Stimulated activated CD8-positive, alpha-beta memory T cell treated with anti-CD3 and anti-CD28 coated beads, Interleukin-4, amount 100 ng/mL, for 4 hours (primary cell): ENCODE measurements at places on chromosomes 16 and 17.

DNA sequence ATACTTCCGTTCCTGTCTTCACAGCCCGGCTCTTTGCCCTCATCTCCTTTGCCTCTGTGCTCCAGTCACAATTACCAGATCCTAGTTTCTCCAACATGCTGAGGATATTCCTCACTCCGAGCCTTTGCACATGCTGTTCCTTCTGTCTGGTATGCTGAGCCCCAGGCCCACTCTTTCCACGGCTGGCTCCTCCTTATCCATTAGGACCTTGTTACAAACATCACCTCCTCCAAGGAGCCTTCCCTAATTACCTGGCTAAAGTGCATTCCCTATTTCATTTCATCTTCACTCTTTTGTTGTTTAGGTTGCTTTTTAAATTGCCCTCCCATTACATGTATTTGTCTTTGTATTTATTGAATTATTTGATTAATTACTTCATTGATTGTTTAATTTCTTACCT lies 14.9 kb upstream of the ADGRG1 start:
- DNase-seq, result no peak

GRCh38 chr16:85065099-85065498 lies 37.5 kb downstream of the KIAA0513 start:
- no peak for DNase-seq

DNA sequence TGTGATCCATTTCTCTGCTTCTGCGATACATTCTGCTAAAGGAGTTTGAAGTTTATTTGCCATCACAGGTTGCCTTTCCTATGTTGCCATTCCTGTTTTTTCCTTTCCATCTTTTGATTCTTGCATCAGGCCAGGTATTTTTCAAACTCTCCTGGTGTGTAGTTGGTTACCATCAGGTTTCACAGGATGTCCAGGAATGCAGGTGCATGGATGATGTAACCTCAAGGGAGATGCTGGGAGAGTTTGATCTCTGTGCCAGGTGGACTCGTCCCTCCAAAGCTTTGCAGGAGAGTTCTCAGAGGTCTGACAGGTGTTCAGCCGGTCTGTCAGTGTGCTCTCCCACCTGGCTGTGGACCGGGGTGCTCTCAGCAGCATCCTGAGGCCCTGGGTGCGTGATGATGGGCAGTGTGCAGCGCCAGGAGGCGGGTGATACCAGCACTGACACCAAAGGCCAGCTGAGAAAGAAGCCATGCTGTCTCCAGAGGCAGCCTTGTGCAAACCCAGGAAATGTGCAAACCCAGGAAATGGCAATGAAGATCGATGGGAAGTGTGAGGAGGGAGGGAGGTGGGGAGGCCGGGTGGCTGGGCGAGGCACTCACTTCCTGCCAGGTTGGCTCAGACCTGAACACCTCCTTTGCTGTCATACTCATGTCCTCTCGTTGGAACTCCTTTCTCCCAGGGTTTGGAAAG lies 1.7 kb downstream of the ATP2C2 start:
- DNase-seq, result no peak

- no peak for DNase-seq
Measured at GRCh38 chr17:79154951-79155585, 80.4 kb downstream of the ENGASE start.

DNA sequence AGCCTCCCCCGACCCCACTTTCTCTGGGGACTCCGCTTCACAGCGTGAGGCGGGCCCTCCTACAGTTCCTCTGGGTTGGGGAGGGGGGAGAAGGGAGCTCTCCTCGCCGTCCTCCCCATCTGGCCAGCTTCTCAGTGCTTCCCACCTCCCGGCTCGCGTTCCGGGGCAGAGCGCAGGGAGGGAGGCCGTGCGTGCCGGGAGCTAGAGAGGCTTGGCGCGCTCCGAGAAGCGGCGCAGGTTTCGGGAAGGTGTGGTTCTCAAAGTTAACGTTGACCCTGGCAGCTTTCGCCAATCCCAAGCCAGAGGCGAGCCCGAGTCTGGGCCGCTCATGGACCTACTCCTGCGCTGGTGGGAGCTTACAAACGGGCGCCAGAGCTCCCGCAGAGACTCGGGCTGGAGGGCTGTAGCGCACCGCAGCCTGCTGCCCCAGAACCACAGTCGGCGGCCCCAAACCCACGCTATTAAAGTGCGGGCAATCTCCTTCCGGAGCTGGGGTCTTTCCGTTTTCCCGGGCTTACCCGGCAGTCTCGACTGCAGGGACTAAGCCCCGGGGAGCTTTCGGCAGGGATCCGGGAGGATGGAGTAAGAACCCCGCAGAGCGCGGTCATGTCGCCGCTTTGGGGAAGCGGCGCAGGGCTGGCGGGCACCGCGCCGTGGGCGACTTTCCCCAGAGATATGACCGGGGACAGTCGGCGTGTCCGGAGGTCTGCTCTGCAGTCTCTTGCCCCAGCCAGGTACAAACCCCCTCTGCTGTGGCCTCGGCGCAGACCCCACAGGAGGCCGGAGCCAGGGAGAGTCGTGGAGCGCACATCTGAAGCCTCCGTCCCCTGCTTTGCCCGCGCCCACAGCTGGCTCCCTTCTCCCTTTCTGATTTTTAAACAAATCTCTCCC lies 787 bp downstream of the CDH11 start:
- DNase-seq, result no peak

DNA sequence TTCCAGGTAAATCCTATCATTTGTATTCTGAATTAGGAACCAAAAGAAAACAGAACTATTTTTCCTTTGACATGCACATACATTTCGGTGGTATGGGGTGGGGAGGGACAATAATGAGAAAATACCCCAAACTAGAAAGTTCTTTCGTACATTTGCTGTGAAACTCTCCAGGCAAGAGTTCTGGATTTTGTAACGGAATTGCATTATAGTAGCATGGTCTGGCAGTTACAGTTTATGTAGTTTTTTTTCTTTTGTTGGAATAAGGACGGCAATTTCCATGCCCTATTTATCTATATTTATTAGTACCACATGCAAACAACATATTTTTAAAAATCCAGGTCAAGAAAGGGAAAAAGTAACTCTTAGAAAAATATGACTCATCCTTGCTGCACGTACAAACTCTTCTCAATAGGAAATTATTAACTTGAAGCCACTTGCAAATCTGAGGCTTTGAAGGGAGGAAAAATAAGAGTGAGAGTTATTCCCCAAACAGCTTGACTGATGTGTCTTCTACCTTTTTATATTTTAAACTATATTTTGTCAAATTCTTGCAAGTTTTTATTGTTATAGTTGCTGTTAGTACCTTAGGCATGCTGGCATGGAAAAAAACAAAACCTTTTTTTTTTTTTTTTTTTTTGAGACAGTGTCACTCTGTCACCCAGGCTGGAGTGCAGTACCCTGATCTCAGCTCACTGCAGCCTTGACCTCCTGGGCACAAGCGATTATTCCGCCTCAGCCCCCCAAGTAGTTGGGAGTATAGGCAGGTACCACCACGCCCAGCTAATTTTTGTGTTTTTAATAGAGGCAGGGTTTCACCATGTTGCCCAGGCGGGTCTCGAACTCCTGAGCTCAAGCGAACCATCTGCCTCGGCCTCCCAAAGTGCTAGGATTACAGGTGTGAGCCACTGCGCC lies 69.3 kb downstream of the WWP2 start:
- no peak for DNase-seq

DNA sequence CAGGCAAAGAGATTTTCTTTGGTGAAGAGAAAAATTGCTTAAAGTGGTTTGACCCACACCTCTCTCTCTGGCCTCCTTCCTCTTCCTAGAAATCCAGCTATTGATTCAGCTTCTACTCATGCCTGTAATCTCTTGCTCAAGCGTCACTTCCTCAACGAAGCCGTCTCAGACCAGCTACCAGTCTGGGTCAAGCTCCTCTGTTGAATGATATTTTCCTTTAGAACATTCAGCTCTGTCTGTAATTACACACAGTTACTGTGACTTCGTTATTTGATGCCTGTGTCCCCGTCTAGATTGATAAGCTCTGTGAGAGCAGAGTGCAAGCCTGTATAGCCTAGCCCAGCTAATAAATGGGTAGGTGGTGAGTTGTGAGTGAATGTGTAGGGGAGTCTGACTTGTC lies 168.5 kb downstream of the GRIN2A start:
- DNase-seq, result no peak

DNA sequence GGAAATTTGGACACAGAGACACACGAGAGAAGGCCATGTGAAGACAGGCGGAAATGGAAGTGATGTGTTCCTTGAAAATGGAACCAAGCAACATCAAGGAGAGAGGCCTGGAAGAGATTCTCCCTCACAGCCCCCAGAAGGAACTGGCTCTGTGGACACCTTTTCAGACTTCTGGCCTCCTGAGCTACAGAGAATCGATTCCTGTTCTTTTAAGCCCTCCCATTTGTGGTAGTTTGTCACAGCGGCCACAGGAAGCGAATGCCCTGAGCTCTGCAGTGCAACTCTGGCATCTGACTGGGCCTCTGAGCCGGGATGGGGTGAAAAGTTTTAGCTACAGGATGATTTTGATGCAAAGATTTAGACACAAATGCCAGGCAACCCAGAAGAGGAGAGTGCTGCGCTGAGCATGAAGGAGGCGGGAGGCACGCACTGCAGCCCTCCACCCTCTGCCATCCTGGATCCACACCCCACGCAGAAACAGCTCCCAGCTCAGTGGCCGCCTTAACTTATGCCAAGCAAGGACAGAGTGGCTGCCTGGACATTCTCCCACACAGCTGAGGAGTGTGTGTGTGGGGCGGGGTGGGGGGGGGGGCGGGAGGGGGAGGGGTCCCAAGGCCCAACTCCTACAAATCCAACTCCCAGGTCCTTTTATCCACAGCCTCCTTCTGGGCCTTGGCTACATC lies 2.2 kb downstream of the TIMP2 start:
- DNase-seq, result no peak

DNA sequence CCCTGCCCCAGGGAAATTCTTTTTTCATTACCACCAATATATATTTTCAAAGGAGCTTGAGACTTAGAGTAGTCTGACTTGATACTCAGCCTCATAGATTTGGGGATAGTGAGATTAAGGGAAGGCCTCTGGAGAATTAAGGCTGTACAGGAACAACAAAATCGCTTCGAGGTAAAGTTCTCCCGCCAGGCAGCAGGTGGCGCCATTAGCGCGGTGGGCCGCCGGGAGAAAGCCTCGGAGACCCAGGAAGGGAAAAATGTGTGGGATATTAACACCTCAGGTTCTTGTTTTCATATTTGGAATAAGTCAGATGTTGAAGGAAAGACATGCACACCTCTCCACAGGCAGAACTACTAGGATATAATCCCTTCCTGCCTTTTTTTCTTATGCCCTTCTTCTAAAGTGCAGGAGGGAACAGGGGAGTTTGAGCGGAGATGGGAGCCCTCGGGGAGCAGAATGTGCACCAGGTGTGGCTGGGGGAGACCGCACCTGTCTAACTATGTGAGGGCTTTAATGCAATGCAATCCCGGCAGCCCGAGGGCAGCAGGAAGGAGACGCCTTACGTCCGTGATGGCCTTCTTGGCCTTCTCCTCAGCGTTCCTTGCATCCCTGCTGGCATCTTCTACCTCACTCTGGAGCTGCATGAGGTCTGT lies 25.9 kb downstream of the MYH3 start:
- DNase-seq, result no peak

DNA sequence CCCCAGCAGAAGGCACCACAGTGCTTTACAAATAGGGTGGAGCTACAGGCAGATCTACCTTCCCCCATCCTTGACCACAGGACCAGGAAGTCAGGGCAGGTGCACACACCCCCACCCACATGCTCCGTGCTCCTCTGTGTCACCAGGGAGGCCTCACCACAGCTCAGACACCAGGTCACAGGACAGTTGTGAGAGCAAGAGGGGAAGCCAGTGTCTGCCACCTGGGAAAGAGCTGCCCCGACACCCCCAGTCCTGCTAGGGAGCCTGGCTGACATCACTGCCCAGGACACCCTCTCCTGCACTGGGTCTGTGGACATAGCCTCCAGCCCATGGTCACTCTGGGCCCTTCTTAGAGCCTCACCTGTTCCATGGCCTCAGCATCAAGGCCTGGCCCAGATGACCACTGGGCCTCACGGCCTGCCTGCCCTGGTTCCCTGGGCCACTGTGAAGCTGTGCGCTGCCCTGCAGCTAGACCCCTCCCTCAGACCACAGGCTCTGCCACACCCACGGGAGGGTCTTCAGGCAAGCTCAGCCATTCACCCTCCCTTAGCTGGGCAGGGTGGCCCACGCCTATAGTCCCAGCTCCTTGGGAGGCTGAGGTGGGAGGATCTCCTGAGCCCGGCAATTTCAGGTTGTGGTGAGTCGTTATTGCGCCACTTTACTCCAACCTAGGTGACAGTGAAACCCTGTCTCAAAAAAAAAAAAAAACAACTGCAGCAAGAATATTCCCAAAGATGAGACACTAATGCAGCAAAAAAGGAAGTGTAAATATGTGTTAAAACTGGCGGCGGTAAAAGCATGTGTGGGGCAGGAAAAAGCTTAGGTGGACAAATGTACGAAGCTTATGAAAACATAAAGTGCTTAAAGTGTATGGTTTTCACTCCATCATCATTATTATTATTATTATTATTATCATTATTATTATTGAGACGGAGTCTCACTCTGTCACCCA lies 14.2 kb downstream of the POLR3K start:
- DNase-seq, result no peak

DNA sequence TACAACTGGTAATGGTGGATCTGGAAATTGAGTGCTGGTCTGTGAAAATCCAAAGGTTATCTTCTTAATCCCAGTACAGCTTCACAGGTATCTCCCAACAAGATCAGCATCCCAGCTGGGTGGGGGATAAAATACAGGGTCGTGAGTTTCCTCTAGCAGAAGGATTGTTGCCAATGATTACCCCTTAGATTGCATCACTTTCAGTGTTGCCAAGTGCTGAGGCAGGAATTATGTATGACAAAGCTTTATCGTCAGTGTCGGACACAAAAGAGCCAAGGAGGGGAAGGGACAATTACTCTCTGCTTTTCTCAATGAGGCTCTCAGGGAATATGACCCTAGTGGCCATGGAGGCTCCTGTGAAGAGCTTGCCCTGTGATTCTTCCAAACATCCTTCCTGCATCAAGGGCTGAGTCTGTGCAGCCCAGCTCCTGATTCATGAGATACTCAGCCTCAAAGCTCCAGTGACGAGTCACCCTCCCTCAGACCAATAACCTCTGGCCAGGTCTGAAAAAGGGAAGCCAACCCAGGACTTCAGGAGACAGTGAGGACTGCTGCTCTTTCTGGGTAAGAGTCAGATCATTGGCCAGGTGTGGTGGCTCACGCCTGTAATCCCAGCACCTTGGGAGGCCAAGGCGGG lies 15.0 kb downstream of the OR1F1 start:
- DNase-seq, result no peak

DNA sequence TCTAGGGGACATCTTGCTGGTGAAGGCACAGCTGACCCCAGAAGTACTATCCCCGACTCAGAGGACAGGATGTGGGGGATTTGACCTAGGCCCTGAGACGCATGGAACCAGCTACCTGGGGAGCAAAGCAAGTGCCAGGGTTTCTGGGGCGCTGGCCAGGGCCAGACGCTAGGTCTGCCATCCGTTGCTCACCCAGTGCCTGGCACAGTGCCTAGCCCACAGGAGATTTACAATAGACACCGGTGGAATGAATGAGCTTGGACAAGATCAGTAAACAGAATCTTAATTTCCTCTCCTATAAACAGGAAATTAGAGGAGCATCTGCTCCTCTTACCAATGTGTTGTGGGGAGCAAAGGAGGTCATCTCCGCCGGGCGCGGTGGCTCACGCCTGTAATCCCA lies 5.0 kb downstream of the RPRML start:
- DNase-seq, result no peak

DNA sequence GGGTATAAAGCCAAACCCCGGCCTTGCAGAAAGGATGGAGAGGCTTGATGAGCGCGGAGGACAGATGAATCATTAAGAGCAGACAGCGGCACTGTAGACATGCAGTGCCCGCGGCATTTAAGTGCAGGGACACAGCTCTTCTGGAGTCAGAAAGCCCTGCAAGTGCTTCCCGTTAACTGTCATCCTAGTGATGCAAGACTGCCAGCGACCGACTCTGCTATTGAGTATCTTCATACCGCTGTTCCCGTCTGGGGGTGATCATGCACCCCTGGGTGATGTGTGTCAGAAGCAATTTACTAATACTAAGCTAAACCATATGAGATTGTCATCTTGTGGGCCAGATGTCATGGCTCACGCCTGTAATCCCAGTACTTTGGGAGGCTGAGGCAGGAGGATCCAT lies 101.0 kb downstream of the ABCC6 start:
- no peak for DNase-seq
